Fibroblast of lung (primary cell): ENCODE measurements at places on chromosomes 11 and 22.

DNA sequence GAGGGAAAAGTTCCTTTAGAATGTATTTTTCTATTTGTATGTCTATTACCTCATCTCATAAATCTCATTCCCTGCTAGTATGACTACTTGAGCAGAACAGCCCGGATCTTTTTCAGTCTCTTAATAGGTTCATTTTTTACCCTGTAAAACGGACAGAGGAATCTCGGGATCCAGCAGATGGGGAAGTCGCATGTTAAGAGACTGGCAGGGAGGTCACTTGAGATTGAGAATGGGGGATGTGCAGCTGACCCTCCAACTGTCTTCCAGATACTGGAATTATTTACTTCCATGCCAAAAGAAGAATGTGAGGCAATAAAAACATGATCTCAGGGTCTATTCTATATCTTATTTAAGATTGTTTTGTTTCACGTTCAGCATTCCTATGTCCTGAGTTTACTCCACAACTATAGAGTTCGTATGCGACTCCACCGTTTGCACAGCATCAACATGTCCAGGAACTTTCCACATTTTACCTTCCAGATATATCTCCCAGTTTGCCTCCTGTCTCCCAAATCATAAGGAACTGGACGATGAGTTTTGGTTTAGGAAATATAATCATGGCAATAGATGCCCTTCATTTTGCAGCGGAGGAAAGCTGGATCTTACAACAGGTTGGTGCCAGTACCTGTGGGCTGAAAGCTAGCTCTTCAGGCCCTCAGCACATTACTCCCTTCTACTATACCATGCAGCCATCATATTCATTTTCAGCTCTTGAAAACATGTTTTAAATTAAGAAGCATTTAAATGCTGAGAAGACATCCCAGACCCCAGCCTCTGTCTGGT is 181.5 kb downstream of the MAML2 start:
- DNase-seq, result peak; percentile 70

DNA sequence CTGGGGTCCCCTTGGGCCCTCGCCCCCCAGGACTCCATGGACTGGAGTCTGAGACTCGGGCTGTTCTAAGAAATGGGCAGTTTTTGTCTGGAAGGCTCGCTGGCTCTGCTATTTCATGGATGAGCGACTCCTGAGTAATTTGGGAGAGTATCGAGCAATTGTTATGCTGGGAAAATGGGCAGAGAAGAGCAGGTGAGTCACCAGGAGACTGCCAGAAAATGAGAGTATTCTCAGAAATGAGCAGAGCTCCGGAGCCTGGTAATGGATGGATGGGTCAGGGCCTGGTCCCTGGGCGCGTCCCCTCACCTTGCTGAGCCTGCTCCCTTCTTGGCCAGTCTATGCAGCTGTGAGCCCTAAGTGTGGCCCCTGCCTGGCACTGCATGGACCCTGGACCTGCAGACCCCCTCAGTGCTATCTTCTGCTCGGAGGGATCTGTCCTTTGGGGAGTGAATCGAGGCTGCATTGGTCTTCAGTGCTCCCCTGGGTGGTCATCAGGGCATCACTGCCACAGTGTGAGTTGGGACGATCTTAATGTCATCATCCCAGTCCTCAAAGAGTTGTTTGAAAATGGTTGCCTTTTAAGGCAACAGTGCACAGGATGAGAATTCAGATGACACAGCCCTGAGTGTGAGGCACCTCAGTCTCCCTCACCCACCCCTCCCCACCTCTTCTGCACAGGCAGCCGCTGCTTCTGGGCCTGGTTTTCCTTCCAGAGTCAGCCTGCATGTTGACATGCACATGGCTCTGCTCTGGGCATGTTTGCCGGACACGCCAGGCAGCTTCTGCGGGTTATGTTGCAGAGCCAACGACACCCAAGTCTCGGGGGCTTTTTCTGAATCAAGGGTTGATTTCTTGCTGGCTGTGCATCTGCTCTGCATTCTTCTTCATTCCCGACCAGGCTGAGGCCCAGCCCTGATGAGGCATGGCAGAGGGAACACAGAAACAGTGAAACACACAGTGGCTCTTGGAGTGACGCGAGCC is 519.0 kb downstream of the TBC1D22A start:
- DNase-seq, result peak; percentile 66

GRCh38 chr11:87012673-87013072 is 25.1 kb upstream of the TMEM135 start:
- DNase-seq, result no peak

- DNase-seq, result no peak
These were observed 26.4 kb upstream of the OR8D2 start for GRCh38 chr11:124346311-124346955.

- no peak for DNase-seq
These were observed 16.3 kb downstream of the CTNND1 start for GRCh38 chr11:57777969-57778317.

DNA sequence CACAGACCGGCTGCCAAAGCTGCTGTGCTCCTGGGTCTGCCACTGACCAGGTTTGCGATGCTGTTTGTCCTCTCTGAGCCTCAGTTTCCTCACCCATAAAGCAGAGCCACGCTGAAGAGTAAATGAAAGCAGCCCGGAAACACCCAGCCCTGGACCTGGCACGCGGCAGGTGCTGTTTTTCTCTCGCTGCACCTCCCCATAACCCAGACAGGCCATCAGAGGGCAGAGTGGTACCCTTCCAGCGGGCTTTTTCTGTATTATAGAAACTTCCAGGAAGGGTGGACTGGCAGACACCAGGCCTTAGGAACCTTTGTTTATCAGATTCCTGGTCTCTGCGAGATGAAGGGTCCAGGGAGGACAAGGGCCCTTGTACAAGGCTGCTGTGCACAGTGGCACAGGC is 17.9 kb upstream of the FGF19 start:
- DNase-seq, result no peak

DNA sequence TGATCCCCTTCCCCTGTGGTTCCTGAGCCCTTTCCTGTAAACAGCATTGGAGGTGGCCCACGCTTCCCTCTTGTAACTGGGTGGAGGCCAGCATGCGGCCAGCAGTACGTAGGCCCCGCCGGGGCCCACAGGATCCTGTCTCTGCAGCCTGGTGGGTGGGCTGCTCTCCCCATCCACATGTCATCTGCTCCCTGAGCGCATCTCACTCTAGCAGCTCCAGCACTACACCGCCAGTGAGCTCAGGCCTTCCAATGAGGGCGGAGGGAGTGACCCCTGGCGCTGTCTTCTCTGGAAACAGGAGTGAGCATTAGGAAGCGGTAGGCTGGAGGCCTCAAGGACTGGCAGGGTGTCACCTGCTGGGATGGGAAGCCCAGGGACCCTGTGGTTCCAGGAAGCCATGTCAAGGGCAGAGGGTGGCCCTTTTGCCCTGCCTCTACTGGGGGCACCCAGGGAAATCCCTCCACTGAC is 363.9 kb downstream of the TBC1D22A start:
- DNase-seq, result no peak

GRCh38 chr11:96272529-96273222 is 70.3 kb downstream of the MAML2 start:
- peak; percentile 68 for DNase-seq

- peak; percentile 81 for DNase-seq
These were observed 45.5 kb downstream of the PIWIL3 start for GRCh38 chr22:24728790-24729637.

- DNase-seq, result no peak
These were observed 400.2 kb downstream of the MN1 start for GRCh38 chr22:27401321-27401720.

DNA sequence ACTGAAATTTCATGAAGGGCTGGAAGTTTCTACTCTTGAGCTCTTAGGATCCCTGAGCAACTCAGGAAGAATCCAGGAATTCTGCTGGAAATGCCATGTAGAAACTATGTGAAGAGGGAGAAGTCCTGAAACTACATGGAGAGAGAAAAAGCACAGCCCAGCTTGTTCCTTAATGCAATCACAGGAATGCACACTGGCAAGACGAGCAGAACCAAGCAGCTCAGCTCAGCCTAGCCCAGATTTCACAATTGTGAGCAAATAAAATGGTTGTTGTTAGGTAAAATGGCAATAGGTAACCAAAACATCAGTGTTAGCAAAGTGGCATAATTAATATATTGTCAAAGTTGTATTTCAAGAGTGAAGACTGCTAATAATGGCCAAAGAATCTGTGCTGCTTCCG is 28.1 kb downstream of the ZNF214 start:
- DNase-seq, result peak; percentile 11

DNA sequence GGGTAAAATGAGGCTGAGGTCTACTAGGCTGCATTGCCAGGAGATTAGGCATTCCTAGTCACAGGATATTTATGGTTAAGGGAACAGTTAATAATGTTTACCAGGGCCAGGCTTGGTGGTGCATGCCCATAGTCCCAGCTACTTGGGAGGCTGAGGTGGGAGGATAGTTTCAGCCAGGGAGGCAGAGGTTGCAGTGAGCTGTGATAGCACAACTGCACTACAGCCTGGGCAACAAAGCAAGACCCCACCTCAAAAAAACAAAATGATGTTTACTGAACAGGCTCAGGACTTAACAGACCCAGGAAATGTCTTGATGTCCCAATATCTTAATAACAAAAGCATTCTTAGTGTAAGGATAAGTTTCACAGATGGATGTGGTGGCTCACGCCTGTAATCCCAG is 2.8 kb upstream of the MRPL16 start:
- DNase-seq, result no peak

- DNase-seq, result no peak
These were observed 73.3 kb upstream of the B3GAT1 start for GRCh38 chr11:134485316-134485715.

DNA sequence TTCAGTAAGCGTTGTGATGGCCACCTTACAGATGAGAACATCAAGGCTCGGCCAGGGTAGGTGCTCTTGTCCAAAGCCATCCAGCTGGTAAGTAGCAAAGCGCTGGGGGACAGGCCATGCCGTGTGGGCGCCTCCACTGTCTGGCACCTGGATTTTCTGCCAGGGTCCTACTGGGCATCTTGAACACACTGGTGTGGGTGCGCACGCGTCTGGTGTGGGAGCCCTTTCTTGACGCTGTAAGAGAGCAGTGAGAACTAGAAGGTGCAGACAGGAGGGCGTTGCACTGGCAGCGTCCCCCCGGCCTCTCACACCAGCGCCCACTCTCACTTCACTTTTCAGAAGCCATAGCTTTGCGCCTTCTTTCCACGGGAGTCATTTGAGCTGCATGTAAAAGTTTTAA is 296.6 kb downstream of the TBC1D22A start:
- DNase-seq, result no peak

- DNase-seq, result peak; percentile 78
These were observed 2.5 kb downstream of the TCN2 start for GRCh38 chr22:30609260-30610185.
